H9 (cell line): ENCODE measurements at places on chromosomes 2 and 18. TPM values are rescaled to one million over a fixed set of nuclear protein-coding genes. Genes with fewer than 3 reads are reported as not detected.

DNA sequence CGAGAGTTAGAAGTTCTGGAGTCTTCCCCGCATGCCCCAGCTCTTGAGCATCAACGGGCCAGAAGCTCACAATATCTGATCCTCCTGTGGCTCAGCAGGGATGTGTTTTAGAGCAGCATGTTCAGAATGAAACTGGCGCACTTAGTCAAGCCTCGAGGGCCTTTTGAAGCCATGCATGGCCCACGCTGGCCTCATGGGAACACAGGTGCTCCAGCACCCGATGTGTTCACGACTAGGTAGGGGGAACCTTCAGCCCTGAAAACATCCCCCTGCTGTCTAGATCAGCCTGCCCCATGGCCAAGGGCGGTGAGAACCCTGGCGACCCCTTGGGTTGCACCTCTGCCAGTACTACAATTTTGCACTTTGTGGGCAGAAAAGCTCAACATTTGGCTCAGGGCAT is 32.8 kb downstream of the MSH6 start:
- DNase-seq = no peak

DNA sequence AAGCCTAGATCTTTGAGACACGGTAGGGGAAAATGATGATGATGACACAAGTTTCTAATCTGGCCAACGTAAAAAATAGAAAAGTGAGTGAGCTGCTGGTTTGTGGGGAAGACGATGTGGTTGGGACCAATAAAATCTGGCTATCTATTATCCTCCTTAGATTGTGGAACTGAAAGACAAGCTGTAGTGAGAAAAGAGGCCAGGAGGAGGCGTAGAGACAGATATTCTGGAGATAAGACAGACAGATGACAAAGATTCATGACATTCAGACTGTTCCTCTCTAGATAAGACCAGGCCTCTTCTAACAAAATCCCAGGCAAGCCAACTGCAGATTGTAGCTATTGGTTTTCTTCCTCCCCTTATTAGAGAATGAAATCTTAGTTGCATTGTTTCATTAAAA is 376.3 kb upstream of the UBE2E3 start:
- no peak for DNase-seq

DNA sequence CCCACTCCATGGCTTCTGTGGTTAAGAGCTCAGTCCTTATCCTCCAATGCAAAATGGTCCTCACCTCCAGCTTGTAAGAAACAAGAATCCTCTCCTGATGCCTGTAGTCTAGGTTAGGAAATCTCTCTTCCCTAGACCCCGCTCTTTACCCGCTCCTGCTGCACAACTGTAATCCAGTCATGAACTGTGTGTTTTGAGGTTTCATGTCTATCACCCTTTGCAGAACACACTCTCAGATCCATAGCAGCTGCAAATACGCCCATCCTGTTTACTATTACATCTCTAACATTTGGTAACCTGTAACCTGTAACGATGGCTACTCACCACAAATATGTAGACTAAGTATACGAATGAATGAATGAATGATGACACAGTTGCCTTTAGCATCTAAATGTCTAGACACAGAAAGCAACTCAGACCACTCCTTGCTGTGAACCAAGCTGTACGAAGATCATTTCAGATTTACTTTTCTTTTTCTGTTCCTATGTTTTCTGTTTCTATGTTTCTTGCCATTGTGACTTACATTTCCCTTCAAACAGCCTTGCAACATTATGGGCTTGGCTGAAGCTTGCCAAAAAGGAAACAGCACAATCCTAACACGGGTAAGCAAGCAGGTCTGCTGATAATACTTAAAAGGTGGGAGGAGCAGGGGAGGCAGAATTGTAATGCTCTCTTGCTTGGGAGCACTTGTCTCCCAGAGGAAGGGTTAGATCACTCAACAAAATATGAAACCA is 53.7 kb downstream of the EPHA4 start:
- DNase-seq = no peak

DNA sequence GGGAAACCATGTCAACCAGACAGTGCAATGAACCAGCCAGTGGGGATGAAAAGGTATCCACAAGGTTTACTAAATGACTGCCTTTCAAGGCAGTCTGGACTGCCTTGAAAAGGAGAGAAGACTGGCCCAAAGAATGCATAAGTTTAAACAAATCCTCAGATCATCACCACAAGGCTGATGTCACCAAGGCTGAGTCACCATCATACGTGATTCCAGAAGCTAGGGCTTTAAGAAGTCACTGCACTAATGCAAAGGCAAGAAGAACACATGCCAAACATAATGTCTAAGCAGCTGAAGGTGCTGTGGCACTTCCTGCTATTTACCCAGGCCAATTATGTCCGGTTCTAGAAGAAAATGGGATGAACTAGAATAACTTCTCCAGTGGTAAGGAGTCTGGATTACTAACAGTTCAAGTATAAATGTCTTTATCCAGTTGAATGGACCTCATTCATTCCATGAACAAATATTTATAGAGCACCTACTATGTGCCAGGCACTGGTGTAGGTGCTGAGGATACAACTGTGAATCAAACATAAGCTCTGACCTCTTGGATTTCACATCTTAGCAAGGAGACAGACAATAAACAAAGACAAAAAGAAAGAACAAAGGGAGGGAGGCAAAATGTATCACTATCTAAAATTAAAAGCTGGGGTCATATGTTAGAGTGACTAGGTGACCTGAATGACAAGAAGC is 37.6 kb upstream of the ONECUT2 start:
- DNase-seq = no peak

CFAP221 gene
- total RNA-seq = 0.20 and 0.46 TPM in 2 replicates

L3MBTL4 gene
- 1.9 and 2.0 TPM in 2 replicates for total RNA-seq

RAB6C gene
- not detected in 2 replicates for total RNA-seq

GRCh38 chr2:132824716-132825115 is 154.7 kb upstream of the LYPD1 start:
- no peak for DNase-seq

UGT1A8 gene
- not detected in 2 replicates for total RNA-seq

DNA sequence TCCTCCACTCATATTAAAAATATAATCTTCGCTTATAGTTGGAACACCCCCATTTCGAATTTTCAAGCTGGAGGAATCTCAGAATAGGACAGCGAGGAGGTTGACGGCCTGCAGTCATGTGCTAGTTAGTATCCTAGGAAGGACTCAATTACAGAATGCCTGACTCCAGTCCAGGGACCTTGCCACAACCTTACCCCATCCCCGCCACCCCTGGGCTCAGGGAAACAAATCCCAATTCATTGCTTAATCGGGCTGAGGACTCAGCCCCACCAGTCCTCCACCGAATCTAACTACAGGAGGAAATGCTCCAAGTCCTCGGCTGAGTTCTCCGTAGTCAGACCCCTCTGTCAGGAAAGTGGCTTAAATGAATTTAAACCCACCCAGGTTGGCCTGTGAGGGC is 31.7 kb upstream of the ZBTB7C start:
- no peak for DNase-seq

GRCh38 chr2:143807671-143808070 is 678.5 kb downstream of the ARHGAP15 start:
- DNase-seq = no peak

ALPG gene
- total RNA-seq = 1.3 and 1.4 TPM in 2 replicates

SPDYA gene
- total RNA-seq = 0.52 and 1.1 TPM in 2 replicates

- DNase-seq = no peak
These were observed 6.0 kb downstream of the GPC1 start for GRCh38 chr2:240441326-240441992.

GRCh38 chr2:64214281-64215115 is 70.3 kb upstream of the PELI1 start:
- DNase-seq = no peak

DNA sequence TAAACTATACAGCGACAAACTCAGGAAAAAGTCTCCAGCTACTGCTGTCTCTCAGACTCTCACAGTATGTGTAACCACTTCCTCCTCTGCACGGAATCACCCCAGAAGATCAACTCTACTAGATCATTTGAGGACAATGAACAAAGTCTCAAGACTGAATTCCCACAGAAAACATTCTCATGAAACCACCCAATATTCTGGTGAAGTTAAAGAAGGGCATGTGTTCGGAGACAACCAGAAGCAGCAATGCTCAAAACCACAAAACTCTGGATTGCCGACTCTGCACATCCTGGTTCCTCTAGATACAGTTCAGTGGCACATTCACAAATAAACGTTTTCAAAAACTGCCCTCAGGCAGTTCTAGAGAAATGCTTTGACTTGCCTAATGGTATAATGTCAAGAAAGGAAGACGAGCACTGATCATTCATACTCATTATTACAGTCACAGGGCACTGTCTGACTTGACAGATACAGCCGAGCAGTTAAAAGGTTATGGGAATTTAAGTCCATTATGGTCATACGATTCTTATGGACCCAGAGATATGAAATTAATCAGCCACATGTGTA is 91.9 kb upstream of the STK17B start:
- no peak for DNase-seq

- DNase-seq = no peak
These were observed 44.5 kb downstream of the CCDC74A start for GRCh38 chr2:131572175-131572574.

NDC80 gene
- 38.5 and 39.5 TPM in 2 replicates for total RNA-seq

- no peak for DNase-seq
These were observed 193.5 kb downstream of the LDLRAD4 start for GRCh38 chr18:13412017-13412416.

SEPTIN10 gene
- 91.2 and 92.5 TPM in 2 replicates for total RNA-seq

DNA sequence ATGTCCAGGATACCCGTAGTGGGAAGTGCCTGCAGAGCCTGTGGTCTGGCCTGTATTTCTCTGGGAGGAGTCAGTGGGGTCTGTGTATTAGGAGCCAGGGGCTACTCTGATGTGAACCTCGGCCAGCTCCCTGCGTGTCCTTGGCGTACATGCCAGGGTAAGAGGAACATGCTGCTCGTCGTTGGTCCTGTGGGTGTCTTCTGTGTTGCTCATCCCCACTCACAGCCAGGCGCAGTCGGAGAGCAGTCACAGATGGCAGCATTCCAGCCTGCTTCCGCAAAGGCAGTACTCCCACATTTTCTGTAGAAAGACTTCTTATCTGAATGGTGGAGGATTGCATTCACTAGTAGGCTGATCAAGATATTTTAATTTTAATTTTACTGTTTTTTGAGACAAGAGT is 84.9 kb downstream of the DGKD start:
- DNase-seq = no peak

DNA sequence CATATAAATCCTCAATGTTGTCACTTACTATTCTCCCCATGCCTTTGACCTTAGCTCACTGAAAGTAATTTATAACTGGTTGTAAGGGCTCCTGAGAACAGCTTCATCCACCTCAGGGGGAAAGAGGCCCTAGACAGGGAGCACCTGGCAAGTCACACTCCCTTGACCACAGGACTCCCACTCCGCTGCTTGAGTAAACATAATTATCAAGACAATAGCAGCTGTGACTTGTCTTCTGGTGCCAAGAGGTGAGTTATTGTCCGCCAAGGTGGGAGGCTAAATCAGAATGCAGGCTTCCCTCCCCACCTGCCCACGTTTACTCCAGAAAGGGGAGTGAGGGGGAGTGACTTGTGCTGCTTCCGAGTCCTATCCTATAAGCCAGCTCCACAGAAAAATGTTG is 230.6 kb upstream of the LRATD1 start:
- peak; percentile 85 for DNase-seq

DNA sequence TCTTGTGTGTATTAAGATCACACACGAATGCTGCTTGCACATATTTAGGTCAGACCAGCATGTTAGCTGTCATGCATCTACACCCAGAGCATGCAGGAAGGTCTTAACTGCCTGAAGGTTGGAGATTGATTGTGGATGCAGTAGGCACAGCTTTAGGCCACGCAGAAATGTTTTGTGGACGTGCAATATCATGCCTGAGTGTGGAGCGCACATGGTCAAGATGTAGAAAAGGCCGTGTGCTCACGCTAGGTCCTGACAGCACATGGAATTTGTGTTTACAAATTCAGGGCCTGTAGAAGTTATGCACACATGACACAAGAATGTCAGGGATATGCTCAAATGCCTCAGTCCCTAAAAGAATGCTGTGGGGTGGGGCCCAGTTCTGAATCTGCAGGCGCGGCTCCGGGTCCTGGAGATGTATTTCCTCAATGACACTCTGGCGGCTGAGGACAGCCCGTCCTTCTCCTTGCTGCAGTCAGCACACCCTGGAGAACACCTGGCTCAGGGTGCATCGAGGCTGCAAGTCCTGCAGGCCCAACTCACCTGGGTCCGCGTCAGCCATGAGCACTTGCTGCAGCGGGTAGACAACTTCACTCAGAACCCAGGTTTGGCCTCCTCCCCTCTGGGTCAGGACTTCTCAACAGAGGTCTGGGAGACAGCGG is 27.9 kb downstream of the MARCO start:
- no peak for DNase-seq

DNA sequence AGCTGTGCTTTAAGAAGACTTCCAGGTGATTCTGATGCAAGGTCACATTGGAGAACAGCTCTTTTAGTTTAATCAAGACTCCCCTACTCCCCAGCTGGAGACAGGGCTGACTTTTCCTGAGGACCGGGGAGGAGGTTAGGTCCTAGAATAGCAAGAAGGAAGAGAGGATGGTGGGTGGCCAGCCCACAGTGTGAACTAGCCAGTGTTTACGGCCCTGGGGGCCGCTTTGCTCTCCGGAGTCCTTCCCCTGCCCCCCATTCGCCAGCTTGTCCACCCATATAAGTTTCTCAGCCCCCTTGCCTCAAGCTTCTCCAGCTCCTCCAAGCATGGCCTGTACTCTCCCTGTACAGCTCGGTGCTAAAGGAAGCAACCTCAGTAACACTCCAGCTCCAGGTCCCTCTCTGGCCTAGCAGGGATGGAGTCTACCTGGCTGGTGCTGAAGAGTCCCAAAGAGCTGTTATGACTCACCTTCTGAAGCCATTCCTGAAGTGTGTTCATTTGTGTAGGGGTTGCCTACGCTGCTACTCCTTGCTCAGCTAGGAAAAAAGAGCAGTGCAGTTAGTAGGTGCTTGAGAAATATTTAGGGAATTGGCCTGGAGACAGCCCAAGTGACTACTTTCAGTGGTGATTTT is 7.9 kb downstream of the INPP4A start:
- no peak for DNase-seq

ESPNL gene
- total RNA-seq = 0.17 and 0.37 TPM in 2 replicates

DNA sequence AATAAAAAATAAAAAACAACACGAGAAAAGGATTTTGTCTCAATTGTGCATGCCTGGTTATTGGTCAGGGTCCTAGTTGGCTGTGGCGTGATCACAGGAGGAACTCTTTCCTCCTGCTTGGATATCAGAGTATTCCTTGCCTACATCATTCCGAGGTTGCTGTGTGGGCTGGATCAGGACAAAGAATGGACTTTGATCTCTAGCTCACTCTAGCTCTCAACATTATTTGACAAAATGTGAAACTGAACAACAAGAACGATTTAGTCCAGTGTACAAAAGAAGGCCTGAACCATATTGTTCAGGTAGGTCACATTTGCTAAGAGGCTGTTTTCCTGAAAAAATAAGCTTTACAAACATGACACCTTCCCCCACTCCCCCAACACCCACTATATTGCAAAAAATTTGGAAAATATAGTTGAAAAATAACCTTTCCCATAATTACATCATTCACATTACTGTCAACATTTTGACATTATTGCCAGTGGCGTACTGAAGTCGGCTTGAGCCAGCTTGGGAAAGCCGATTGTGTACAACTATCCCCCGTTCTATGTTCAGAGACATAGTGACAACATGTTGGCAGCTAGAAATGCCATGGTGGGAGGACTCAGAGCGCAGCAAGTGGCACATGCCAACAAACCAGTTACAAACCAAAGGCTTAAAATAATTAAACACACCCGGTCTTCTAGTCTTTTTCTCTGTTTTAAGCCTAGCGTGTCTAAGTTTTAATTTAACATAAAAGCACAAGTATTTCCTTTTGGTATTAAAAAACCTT is 179.0 kb downstream of the LPIN1 start:
- DNase-seq = no peak
